CD4-positive, alpha-beta T cell treated with Interleukin-4 for 1 hour (primary cell): ENCODE measurements at places on chromosomes 3 and 15.

GRCh38 chr3:106728315-106729098 lies 648.7 kb upstream of the CCDC54 start:
- no peak for DNase-seq

DNA sequence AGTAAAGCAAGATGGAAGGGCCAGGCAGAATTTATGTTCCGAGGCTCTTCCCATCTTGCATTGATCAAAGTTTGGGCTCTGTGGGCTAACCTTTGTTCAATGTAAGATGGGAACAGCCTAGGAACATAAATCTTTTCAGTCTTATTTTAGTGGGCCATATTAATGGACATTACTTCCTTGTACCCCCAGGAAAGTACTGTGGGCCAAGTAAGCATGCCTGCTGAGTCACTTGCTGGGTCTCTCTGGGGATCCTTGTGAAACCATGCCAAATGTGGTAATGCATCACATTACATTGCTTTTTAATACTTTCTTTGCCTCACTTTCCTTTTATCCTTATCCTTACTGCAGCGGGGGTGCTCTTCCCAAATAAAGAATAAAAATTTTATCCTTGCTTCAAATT lies 349.5 kb upstream of the POU1F1 start:
- DNase-seq = no peak

- DNase-seq = no peak
Observed at GRCh38 chr3:149702691-149703441, 45.0 kb upstream of the WWTR1 start.

GRCh38 chr15:52326756-52327155 lies 31.2 kb upstream of the MYO5C start:
- DNase-seq = no peak

- no peak for DNase-seq
Observed at GRCh38 chr3:12175137-12175593, 16.5 kb upstream of the TIMP4 start.

DNA sequence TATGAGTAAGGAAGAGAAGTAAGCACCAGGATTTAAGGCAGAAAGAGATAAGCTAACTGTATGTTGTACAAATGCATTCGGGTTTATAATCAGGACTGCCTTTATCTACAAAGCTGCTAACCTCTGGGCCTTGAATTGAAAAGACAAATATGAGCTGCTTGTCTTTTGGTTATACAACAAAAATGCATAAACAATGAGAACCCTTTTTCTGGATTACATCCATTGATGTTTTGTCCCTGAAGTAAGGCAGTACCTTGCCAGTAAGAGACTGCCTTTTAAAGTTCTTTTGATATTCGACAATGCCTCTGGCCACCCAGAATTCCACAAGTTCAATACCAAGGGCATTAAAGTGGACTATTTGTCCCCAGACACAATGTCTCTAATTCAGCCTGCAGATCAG lies 280.7 kb downstream of the ZNF621 start:
- no peak for DNase-seq

DNA sequence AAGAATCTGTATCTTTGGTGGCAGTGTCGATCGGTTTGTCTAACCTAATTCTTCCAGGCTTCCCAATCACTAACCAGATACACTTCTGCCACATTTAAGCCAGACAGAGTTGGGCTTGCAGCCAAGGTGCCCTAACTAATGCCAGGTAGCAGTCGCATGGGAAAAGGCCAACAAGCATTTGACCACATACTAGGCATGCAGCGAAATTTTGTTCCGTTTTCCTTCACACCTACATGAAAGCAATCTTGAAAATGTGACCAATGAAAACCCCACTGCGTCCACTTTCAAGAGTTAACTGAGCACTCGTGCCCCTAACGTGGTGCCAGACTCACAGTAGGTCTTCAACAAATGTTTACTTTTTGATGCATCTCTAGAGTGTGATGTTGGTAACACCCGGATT lies 192.2 kb upstream of the TPM1 start:
- DNase-seq = no peak

- no peak for DNase-seq
Observed at GRCh38 chr3:129623447-129624118, 17.1 kb upstream of the PLXND1 start.

- no peak for DNase-seq
Observed at GRCh38 chr15:89674526-89674925, 4.6 kb downstream of the PLIN1 start.

DNA sequence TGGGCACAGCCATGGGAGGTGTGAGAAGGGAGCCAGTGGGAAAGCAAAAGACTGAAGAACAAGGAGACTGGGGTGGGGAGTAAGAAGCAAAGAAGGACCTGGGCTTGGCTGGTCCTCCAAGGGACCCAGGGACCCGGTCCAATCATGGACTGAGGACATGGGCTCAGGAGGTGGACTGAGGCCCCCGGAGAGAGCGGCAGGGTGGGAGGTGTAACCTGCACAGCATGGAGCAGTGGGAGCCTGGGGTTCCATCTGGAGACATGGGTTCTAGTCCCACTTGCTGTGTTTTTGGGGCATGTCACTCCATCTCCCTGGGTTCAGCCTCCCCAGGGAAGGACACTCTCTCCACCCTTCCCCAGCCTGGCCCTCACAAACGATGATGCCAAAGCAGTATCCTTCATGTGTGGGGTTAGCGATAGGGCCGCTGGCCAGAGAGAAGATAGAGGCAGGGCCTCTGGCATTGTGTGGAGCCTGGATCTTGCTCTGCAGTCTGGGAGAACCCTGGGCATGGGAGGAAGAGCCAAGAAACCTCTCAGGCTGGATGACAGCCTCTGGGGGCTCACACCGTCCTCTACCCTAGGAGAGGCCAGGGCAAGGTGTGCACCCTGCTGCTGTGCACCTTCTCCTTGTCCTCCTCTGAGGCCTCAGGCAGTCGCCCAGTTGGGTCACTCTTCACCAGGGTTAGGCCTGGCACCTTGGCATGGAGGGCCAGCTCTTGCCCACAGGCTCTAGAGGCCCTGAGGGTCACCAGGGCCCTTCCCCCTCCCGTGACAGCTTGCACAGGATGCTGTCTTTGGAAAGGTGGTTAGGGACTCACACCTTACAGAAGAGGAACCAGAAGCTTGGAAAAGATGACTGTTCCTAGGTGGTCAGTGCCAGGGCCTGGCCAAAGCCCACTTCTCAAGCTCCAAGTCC lies 26.0 kb downstream of the FBXW12 start:
- no peak for DNase-seq

DNA sequence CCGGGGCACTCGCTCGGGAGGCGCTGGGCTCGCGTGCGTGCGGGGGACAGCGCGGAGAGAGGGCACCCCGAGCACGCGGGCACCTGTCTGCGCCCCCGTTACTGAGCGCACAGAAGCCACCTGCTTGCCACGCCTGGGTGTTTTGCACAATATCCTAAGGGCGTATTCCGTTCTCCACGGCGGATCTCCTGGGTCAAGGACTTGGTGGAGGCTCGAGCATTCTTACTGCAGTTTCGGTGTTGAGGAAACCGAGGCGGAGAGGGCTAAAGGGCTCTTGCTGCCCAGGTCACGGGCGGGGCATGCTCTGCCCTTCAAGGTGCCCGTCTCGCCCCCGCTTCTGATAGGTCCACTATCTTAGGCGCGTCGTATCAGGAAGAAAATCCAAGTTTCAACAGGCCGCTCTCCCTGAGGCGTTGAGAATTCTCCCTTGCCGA lies 526 bp downstream of the GPD1L start:
- no peak for DNase-seq

GRCh38 chr3:25548836-25549235 lies 115.9 kb downstream of the TOP2B start:
- no peak for DNase-seq

- no peak for DNase-seq
Observed at GRCh38 chr15:33310481-33311311, at the start of gene RYR3. RYR3 (plus strand) TSS chr15:33310967; CDS start chr15:33311046, 79 bp downstream.

DNA sequence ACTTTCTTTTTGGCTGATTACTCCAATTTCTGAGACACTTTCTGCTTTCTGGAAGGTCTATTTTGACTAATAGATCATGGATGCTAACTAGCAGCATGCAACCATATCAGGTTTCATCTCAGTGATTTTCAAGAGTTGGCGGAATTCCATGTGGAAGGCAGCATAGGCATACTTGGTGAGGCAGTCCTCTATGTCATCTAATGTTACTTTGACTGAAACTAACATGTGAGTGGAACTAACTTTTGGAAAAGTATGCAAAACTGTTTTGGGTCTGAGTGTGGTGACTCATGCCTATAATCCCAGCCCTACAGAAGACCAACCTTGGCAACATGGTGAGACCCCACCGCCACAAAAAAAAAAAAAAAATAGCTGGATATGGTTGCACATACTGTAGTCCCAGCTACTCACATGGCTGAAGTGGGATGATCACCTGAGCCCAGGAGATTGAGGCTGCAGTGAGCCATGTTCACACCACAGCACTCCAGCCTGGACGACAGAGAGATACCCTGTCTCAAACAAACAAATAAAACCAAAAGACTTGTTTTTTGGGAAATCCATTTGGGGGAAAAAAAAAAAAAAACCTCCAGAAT lies 1033.7 kb downstream of the ROBO1 start:
- DNase-seq = no peak

- DNase-seq = no peak
Observed at GRCh38 chr3:48949376-48949717, 30.7 kb downstream of the ARIH2 start.

- no peak for DNase-seq
Observed at GRCh38 chr3:102248981-102249705, 185.7 kb upstream of the ZPLD1 start.

- DNase-seq = peak; percentile 84
Observed at GRCh38 chr15:43749690-43750345, 3.6 kb downstream of the PDIA3 start.

GRCh38 chr3:54169524-54169923 lies 47.2 kb downstream of the CACNA2D3 start:
- no peak for DNase-seq

- DNase-seq = no peak
Observed at GRCh38 chr3:102904629-102905028, 469.8 kb downstream of the ZPLD1 start.

GRCh38 chr15:92883876-92884435 lies 16.2 kb upstream of the CHD2 start:
- no peak for DNase-seq

DNA sequence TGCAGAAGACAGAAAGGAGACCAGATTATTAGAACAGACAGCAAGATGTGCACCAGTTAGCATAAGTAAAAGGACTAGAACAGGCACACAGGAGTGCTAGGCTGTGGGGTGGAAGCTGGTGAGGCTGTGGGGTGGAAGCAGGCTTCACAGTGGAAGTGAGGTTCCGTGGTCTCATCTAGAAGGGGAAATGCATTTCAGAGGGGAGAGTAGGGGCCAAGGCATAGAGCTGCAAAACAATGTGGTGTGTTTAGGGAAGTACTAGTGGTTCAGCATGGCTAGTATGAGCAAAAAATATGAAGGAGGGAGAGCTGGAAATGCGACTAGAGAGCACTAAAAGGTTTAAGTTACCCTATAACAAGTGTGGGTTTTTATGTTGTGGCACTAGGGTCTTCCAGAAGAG lies 6.5 kb downstream of the POPDC2 start:
- no peak for DNase-seq

DNA sequence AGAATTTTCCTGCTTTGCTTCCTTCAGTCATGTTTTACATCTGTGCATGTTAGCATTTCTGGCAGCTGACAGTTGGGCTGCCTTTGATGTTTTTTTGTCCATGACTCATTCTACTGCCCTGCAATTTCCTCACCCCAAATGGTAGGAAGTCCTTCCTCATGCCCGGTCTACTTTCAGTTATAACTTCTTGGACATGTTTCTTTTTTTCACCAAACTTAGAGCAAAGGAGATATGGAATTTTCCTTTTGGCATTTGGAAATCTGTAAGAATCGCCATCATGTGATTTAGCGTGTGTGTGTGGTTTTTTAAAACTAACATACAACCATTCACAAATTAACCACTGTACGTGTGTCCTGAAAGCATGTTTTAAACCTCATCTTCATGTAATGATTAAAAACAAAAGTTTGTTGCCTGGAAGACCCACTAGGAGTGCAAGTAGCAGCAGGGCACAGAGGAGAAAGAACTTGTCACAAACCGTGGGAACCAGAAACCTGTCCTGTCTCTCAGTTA lies 430.7 kb upstream of the CFAP20DC start:
- DNase-seq = no peak

- peak; percentile 72 for DNase-seq
Observed at GRCh38 chr3:52221563-52222318, 3.7 kb downstream of the TLR9 start.

- DNase-seq = no peak
Observed at GRCh38 chr15:87549860-87550259, 706.7 kb downstream of the NTRK3 start.
